ENCODE measurements at places on chromosomes 11 and 22.

- no peak for DNase-seq
These were observed 113.8 kb downstream of the MED15 start for GRCh38 chr22:20621162-20621561.

GRCh38 chr11:123434911-123435310, 4.8 kb downstream of the GRAMD1B start:
- DNase-seq = no peak

GRCh38 chr11:57903441-57904123, 120.1 kb upstream of the OR9Q1 start:
- DNase-seq = no peak

- peak; percentile 15 for DNase-seq
These were observed 328.3 kb downstream of the FAT3 start for GRCh38 chr11:92552942-92553341.

GRCh38 chr11:126345759-126346585, 9.5 kb upstream of the ST3GAL4 start:
- no peak for DNase-seq

DNA sequence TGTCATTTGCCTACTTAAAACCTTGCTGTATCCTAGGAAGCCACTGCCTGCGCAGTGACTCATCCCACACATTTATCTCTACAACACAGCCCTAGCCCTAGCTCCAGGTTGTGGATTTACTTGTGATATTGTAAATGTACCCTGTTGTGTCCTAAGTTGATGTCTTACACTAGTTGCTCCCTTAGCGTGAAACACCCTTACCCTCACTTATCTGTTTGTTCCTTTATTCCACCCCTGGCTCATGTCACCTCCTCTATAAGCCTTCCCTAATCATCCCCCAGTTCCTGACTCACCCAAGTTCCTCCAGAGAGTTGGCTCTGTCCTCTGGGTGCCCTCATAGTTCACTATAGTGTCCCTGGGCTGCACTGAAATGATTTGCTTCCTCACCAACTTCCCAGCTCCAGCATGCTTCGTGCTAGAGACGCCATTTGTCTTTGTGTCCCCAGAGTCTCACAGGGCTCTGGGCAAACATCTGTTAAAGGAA, 431.8 kb upstream of the FAT3 start:
- no peak for DNase-seq

Measured in NCI-H2081 (cell line).